ENCODE measurements at places on chromosomes 1 and 21. TPM values are rescaled to one million over a fixed set of nuclear protein-coding genes. Genes with fewer than 3 reads are reported as not detected.

The TCHH gene
- total RNA-seq: not detected

The FAF1 gene
- 108 TPM for total RNA-seq

The VHLL gene
- total RNA-seq: not detected

The C1orf146 gene
- not detected for total RNA-seq

The CLCA4 gene
- 0.11 TPM for total RNA-seq

The RPS6KC1 gene
- 12.6 TPM for total RNA-seq

The RIIAD1 gene
- total RNA-seq: 3.8 TPM

The CALML6 gene
- 4.2 TPM for total RNA-seq

The MAN1C1 gene
- total RNA-seq: 6.7 TPM

The TP53BP2 gene
- total RNA-seq: 17.1 TPM

The RHCE gene
- total RNA-seq: 1.1 TPM

The SLC5A9 gene
- not detected for total RNA-seq

The DYRK3 gene
- 1.5 TPM for total RNA-seq

The AADACL3 gene
- not detected for total RNA-seq

The SLAMF7 gene
- 0.79 TPM for total RNA-seq

The VWA5B1 gene
- total RNA-seq: 0.12 TPM

The APOBEC4 gene
- not detected for total RNA-seq

The INSRR gene
- not detected for total RNA-seq

The LRRC71 gene
- not detected for total RNA-seq

The SLAMF9 gene
- not detected for total RNA-seq

The RWDD3 gene
- 8.3 TPM for total RNA-seq
